ENCODE measurements at places on chromosomes 7 and 10. TPM values are rescaled to one million over a fixed set of nuclear protein-coding genes. Genes with fewer than 3 reads are reported as not detected.

Gene ARL3
- total RNA-seq = 7.0 TPM

Gene PTN
- 0.26 TPM for total RNA-seq

Gene GDF2
- not detected for total RNA-seq

Gene TUBAL3
- total RNA-seq = 0.22 TPM

Gene NPFFR1
- not detected for total RNA-seq

Gene LLCFC1
- total RNA-seq = not detected

DNA sequence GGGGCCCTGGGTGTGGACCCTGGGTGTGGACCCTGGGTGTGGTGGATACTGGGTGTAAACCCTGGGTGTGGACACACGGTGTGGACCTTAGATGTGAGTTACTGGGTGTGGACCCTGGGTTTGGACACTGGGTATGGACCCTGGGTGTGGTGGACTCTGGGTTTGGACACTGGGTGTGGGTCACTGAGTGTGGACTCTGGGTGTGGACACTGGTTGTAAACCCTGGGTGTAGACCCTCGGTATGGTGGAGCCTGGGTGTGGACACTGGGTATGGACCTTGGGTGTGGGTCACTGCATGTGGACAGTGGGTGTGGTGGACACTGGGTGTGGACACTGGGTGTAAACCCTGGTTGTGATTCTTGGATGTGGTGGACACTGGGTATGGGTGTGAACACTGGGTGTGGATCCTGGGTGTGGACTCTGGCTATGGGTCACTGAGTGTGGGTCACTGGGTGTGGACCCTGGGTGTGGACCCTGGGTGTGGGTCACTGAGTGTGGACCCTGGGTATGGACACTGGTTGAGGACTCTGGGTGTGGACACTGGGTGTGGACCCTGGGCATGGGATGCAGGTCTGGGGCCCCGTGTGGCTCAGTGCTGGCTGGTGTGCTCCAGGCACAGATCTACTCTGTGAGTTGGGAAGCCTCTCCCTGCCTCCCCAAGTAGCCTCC, 356.2 kb downstream of the GLRX3 start:
- no peaks in the 10 kb centered on the region for H3K27me3 ChIP-seq
- no peaks in the 10 kb centered on the region for H3K4me1 ChIP-seq
- DNase-seq = no peak
- no peak overlapping the region for H3K4me3 ChIP-seq

DNA sequence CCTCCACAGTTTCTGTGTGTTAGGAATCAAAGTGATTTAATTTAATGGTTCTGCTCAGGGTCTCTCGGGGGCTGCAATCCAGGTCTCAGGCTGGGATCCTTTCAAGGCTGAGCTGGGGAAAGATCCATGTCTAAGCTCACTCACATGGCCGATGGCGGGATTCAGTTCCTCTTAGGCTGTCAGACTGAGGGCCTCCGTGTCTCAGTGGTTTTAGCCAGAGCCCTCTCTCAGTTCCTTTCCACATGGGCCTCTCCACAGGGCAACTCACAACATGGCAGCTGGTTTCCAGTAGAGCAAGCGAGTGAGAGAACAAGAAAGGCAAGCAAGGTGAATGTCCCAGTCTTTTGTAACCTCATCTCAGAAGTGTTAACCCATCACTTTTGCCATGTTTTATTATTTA, 26.9 kb downstream of the CAV1 start:
- H3K4me1 ChIP-seq = peaks cover 49% of the 10 kb centered on the region
- no peak for DNase-seq
- no peak overlapping the region for H3K4me3 ChIP-seq
- H3K27me3 ChIP-seq = no peaks in the 10 kb centered on the region
- peaks cover 74% of the 10 kb centered on the region for H3K36me3 ChIP-seq

DNA sequence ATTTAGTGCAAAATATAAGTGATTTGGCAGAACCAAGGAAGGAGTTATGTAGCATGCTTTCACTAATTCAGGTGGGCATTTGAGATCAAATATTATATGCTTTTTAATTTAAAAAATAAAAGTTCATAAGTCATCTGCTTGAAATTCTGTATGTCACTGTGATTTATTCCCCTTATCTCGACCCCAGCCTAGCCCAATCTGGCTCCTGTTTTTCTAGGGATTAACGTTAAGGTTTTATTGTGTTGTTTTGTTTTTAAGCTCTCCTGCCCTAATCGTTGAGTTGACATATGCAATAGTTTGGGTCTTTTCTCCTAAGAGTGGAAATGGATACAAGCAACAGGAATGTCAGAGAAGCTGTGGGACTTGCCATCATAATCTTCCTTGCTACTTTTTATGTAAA, 42.6 kb downstream of the WIPF3 start:
- peaks cover 11% of the 10 kb centered on the region for H3K4me1 ChIP-seq
- no peak overlapping the region for H3K4me3 ChIP-seq
- H3K27ac ChIP-seq = no peak overlapping the region
- H3K36me3 ChIP-seq = no peaks in the 10 kb centered on the region

DNA sequence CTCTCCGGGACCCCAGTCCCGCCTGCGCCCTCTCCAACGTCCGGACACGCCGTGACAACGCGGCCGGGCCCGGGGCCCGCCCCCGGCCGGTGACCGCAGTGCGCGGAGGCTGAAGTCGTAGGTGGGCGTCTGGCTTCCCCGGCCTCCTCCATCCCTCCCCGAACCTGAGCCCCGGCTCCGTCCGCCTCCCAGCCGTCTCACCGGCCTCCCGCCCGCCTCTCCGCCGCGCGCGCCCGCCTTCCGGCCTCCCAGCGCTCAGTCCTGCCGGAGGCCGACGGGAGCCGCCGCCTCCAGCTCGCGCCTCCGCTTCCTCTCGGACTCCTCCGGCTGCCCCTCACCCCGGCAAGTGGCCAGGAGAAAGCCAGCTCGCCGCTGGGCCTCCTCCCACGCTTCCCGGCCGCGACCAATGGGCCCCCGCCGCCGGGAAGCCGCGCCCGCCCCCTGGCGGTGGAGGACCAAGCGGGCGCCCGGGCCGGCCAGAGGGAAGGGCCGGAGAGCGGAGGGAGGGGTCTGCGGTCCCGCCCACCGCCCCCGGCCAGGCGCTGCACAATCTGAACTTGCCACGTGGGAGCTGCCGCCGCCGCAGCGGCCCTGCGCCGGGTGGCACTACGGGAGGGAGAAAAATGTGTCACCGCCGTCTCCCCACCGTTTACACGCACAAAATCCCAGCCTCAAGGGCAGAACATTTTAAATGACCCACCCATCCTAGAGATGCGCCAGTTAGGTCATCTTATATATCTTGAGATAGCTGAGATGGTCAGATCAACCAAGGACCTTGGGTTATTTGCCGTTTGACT, at the start of gene FAM3C:
TSS of gene FAM3C (minus strand) at position 348 of the 797 bp plus-strand sequence. CDS start 13,339 bp downstream, outside the sequence.
- DNase-seq = peak; percentile 95
- peak within 1 kb of the TSS; percentile 23 for H3K27ac ChIP-seq
- peaks cover 17% of the 10 kb centered on the region for H3K4me1 ChIP-seq
- H3K4me3 ChIP-seq = peak within 1 kb of the TSS; percentile 80

DNA sequence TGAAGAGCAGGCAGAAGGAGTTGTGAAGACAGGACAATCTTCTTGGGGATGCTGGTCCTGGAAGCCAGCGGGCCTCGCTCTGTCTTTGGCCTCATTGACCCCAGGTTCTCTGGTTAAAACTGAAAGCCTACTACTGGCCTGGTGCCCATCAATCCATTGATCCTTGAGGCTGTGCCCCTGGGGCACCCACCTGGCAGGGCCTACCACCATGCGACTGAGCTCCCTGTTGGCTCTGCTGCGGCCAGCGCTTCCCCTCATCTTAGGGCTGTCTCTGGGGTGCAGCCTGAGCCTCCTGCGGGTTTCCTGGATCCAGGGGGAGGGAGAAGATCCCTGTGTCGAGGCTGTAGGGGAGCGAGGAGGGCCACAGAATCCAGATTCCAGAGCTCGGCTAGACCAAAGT, 1.5 kb downstream of the CHPF2 start:
- H3K4me3 ChIP-seq = peak overlapping the region; percentile 93
- no peaks in the 10 kb centered on the region for H3K27me3 ChIP-seq
- H3K27ac ChIP-seq = no peak overlapping the region
- no peak for DNase-seq

- no peaks in the 10 kb centered on the region for H3K4me1 ChIP-seq
- H3K4me3 ChIP-seq = no peak overlapping the region
- no peak for DNase-seq
These were observed 231.2 kb downstream of the PTPRN2 start for GRCh38 chr7:158356454-158356853.

- no peak for DNase-seq
- H3K4me1 ChIP-seq = no peaks in the 10 kb centered on the region
- H3K27ac ChIP-seq = no peak overlapping the region
- H3K4me3 ChIP-seq = no peak overlapping the region
- peaks cover 54% of the 10 kb centered on the region for H3K27me3 ChIP-seq
These were observed 26.1 kb upstream of the GPR26 start for GRCh38 chr10:123640016-123640535.

- no peak for DNase-seq
- no peak overlapping the region for H3K27ac ChIP-seq
- no peaks in the 10 kb centered on the region for H3K36me3 ChIP-seq
- H3K4me1 ChIP-seq = no peaks in the 10 kb centered on the region
- H3K27me3 ChIP-seq = peaks cover 15% of the 10 kb centered on the region
These were observed 60.4 kb upstream of the FAM20C start for GRCh38 chr7:131781-132482.

DNA sequence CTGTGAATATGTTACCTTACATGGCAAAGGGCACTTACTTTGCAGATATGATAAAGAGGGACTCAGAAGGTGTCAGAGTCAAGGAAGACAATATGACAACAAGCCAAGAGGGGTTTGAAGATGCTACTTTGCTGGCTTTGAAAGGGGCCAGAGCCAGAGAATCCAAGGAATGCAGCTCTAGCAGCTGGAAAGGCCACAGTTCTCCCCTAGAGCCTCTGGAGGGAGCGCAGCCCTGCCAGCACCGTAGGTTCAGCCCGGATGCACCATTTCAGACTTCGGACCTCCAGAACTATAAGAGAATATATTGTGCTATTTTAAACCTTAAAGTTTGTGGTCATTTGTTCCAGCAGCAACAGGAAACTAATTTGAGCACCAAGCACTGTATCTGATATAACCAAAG, 32.9 kb upstream of the WDR11 start:
- H3K27ac ChIP-seq = no peak overlapping the region
- H3K4me3 ChIP-seq = no peak overlapping the region
- H3K4me1 ChIP-seq = no peaks in the 10 kb centered on the region
- peaks cover 93% of the 10 kb centered on the region for H3K27me3 ChIP-seq

DNA sequence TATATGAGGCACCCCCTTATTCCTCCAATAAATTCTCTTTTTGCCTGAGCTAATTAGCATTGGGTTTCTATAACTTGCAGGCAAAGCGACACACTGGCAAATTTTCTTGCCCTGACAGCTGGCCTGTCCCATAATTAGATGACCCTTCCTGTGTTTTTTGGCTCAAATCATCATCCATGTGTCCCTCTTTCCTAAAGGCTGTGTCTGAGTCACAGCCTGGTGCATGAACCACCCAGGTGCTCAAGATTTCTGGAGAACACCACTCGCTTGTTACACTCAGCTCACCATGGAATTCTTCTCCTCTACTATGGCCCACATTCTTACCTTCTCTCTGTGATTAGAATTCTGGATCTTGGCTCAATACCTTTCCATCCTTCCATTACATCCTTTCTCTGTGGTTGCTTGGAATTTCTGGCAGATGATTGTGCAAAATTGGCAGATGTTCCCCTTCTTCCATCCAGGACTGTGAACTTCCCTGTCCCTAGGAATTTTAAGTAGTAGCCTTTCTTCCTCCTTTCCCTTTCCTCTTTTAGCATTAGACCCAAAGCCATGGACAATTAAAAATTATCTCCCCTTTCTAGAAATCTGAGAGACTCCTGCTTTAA, 116.0 kb upstream of the ANKRD1 start:
- DNase-seq = peak; percentile 22
- H3K4me1 ChIP-seq = peaks cover 6% of the 10 kb centered on the region
- peaks cover 11% of the 10 kb centered on the region for H3K27me3 ChIP-seq
- no peak overlapping the region for H3K4me3 ChIP-seq
- H3K36me3 ChIP-seq = no peaks in the 10 kb centered on the region
- H3K27ac ChIP-seq = no peak overlapping the region

DNA sequence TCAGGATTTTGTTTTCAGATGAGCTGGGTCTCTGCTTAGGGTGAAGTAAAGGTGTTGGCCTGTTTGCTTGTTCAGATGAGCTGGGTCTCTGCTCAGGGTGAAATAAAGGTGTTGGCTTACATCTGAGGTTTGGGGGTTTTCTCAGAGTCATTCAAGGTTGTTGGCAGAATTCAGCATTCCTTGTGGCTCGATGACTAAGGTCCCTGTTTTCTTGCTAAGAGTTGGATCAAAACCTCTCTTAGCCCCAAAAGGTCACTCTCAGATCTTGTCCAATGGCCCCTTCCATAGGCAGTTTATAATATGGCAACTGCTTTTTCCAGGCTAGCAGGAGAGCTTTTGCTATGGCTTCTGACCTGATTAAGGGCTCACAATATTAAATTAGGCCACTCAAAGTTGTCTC, 106.6 kb downstream of the ADAM22 start:
- peaks cover 7% of the 10 kb centered on the region for H3K27me3 ChIP-seq
- H3K27ac ChIP-seq = no peak overlapping the region
- no peak overlapping the region for H3K4me3 ChIP-seq
- no peaks in the 10 kb centered on the region for H3K4me1 ChIP-seq
- peak; percentile 28 for DNase-seq

- peak within 1 kb of the TSS; percentile 76 for H3K4me3 ChIP-seq
These were observed at the start of gene RAPGEF5 for GRCh38 chr7:22356701-22357310. RAPGEF5 (minus strand) TSS chr7:22357154; CDS start chr7:22357060, 94 bp downstream.

DNA sequence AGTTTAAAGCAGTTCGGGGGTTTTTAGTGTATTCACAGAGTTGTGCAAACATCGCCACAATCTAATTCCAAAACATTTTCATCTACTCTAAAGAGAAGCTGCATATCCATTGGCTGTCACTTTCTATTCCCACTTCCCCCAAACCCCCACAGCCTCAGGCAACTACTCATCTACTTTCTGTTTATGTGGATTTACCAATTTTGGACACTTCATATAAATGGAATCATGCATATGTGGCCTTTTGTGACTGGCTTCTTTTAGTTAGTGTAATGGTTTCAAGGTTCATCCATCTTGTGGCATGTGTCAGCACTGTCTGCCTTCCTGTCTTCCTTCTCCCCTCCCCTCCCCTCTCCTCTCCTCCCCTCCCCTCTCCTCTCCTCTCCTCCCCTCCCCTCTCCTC, 78.5 kb upstream of the FZD1 start:
- H3K27me3 ChIP-seq = no peaks in the 10 kb centered on the region
- H3K27ac ChIP-seq = no peak overlapping the region
- H3K4me3 ChIP-seq = no peak overlapping the region
- DNase-seq = no peak

DNA sequence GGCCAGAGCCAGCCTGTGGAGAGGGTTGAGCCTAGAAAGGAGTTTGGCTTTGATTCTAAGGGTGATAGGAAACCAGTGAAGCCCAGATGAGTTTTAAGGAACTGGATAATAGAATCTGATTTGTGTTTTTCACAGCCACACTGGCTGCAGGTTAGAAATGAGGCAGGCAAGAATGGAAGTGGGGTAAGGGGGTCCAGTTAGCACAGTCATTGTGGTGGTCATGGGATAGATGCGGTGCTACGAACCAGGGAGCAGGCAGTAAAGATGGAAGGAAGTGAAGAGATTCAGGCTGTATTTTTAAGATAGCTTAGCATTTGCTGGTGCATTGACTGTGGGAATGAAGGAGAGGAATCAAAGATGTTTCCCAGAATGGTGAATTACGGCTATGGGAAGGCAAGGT, 322.2 kb downstream of the LRMDA start:
- no peak for DNase-seq
- H3K36me3 ChIP-seq = no peaks in the 10 kb centered on the region
- no peak overlapping the region for H3K27ac ChIP-seq
- no peak overlapping the region for H3K4me3 ChIP-seq
- no peaks in the 10 kb centered on the region for H3K4me1 ChIP-seq
- H3K27me3 ChIP-seq = no peaks in the 10 kb centered on the region

GRCh38 chr10:557792-558328, 131.6 kb downstream of the DIP2C start:
- H3K4me1 ChIP-seq = no peaks in the 10 kb centered on the region
- DNase-seq = no peak
- no peak overlapping the region for H3K27ac ChIP-seq
- H3K27me3 ChIP-seq = peaks cover 36% of the 10 kb centered on the region
- H3K4me3 ChIP-seq = no peak overlapping the region

Measured in MCF 10A (cell line).